ENCODE measurements at places on chromosomes 4 and X.

DNA sequence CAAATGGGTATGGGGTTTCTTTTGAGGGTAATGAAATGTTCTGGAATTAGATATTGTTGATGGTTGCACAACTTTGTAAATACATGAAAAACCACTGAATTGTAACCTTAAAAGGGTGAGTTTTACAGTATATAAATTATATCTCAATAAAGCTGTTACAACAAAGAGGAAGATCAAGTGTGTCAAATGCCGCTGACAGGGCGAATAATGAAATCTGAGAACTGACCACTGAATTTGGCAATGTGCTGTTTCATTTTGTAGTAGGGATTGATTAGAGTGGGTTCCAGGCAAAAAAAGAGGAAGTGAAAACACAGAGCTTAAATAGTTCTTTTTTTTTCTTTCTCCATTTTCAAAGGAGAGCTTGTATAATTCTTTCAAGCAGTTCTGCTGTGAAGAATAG, 161.1 kb upstream of the NAP1L5 start:
- no peak for DNase-seq

GRCh38 chr4:134408897-134409296, 207.3 kb upstream of the PABPC4L start:
- no peak for DNase-seq

DNA sequence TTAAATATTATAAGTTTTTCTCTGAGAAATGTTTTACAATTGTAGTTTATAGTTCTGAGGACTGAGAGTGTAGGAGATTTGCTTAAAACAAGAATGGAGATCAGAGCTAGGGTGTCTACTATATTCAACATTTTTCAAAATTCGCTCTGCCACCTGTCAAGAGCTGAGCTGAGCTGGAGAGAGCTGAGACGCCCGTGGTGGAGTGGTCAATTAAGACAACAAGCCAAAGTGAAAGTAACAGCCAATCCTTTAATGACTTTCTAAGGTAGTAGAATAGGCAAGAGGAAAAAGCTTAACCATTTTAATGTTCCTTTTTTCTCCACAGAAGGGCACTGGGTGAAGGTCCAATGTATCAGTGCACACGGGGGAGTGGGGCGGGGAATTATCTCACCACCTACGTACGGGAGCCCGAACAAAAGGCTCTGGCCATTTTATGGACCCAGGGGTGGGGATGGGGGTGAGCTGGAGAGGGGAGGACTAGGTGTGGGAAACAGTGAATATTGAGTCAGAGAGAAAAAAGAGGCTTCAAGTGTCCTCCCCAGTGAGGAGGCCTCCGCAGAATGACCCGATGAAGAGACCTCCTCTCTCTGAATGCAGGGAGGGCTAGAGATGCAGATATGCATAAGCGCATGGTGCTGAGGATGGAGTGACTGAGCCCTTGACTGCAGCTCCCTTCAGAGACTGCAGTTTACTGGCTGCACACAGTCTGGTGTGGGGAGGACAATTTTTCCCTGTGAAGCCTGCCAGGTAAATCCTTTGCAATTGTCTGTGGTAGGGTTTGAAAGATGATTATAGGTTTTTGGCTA, 60.8 kb downstream of the SPCS3 start:
- no peak for DNase-seq

GRCh38 chrX:137366018-137366633, 199.8 kb upstream of the ZIC3 start:
- no peak for DNase-seq

DNA sequence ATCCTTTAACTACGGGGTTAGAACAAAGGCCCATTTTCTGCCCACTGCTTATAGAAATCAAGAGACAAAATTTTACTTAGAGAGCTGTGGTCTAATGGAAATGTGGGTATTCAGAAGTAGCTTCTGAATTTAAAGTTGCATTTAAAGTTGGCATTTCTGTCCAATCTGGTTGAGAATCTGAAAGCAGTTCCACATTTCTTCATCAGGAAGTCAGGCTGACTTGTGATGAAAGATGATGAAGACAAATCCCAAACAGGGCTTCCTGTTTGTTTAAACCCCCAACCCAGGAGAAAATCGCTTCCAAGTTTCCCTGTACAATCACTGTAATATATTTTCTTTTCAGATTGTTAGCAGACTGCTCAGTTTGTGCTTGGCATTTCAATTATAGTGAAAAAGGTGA, 345.3 kb downstream of the SPRY1 start:
- no peak for DNase-seq

- no peak for DNase-seq
These were observed 23.3 kb downstream of the UCHL1 start for GRCh38 chr4:41280010-41280409.

- no peak for DNase-seq
These were observed 36.6 kb downstream of the RASSF6 start for GRCh38 chr4:73583666-73584065.

GRCh38 chr4:118396881-118397622, 44.2 kb upstream of the PRSS12 start:
- no peak for DNase-seq

GRCh38 chr4:151715881-151716280, 44.9 kb downstream of the GATB start:
- DNase-seq, result no peak

DNA sequence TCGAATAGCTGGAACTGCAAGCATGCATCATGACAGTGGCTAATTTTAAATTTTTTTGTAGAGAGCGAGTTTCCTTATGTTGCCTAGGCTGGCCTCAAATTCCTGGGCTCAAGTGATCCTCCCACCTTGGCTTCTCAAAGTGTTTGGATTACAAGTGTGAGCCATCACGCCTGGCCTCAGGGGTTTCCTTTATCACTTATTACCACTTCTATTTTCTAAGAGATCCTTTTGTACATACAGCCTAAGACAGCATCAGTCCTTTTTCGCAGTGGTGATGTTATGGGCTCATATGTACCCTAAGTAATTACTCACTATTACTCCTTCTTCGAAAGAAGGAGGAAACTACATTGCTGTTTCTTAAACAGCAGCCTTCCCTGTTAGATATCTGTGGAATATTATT, 54.1 kb upstream of the CDKN2AIP start:
- DNase-seq, result no peak

GRCh38 chr4:129821963-129822362, 726.0 kb downstream of the C4orf33 start:
- DNase-seq, result no peak

- DNase-seq, result no peak
These were observed 456.4 kb upstream of the HTR2C start for GRCh38 chrX:114127411-114128025.

DNA sequence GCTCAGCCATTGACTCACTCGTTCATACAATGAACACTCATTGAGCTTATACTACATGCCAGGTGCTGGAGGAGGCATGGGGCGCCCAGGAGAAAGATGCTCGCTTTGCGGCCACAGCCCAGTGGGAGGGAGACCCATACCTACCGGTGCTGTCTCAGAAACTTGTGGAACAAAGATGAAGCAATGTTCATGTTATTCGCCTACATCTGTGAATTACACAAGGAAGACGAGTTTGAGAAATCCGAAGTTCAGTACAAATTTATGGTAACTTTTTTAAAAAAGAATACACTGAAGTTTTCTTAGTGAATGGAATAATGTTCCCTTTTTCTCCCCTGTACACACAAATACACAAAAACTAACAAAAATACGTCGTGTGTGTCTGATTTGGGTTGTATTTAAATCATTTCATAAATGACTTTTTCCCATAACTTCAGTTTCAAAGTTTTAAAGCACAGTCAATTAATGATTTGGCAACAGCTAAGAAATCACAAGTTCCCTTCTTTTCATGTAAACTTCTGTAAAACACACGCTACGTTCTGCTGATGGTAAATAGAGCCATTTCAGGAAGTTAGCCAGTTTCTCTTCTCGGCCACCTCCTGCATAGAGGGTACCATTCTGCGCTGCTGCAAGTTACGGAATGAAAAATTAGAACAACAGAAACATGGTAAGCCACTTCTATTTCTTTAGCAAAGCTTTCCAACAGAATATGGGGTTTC, at the start of gene TLR8:
Gene TLR8 (plus strand): TSS at position 575 of the 716 bp plus-strand sequence. CDS start 87 bp downstream, at position 662.
- no peak for DNase-seq

- DNase-seq, result no peak
These were observed 29.0 kb downstream of the RTL5 start for GRCh38 chrX:72102760-72103159.

DNA sequence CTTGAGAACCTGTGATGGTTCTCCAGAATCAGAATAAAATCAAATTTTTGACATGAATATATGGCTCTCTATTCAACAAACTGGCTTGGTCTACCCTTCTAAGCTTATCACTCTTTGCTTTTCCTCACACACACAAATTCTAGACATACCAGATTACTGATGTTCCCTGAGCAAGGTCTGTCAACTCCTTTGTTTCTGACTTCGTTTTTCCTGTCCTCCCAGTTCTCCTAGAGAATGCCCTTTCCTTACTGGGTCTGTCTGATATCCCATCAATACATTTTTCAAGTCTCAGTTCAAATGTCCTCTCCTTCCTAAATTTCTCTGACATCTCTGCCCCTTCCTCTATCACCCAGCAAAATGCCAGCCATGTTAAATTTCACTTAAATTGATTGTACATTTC, 202.1 kb upstream of the IGFBP7 start:
- no peak for DNase-seq

GRCh38 chr4:68748181-68748991, 67.4 kb upstream of the UGT2B10 start:
- no peak for DNase-seq

DNA sequence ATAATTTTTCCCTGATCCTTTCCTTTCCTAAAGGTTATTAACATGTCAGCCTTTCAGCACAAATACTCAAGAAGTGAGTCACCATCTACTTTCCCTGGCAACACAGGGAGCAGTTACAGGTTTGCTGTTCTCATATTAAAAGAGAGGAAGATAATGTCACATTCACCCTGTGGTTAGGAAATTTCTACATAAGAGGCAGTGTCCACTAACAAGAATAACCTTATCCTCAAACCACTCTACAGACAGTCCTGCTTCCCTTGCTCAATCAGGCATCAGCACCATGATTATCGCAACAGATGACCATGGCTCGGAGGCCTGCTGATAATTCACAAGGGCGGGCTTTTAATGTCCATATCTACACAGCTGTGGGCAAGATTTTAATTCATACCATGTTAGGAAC, 30.9 kb downstream of the RNF150 start:
- no peak for DNase-seq

DNA sequence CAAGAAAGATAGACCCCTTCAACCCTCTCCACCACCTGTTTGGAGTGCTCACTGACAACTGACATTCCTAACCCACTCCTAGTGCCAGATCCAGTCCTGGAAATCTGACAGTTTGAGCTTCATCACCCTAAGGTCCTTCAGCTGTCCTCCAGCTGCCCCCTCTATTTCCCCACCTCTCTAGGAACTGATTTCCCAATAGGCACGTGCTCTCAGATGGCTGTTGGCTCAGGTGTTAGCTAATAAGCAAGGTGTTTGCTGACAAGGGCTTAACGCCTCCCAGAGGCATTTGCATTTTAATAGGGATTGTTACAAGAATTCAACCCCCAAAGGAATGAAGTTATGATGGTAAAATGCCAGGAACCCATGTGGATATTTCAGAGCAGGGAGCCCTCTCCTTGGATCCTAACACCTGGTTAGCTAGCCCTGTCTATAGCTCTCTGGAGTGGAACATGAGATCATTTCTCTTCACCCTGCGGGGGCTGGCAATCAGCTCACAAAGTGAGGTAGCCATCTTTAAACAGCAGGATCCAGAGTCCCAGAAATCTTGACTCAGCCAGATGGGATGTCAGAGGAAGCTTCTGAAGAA, 348.5 kb upstream of the SFRP2 start:
- no peak for DNase-seq

- no peak for DNase-seq
These were observed 59.1 kb downstream of the FAM184B start for GRCh38 chr4:17722356-17722700.

GRCh38 chr4:82688091-82688795, 110.4 kb downstream of the SCD5 start:
- no peak for DNase-seq

DNA sequence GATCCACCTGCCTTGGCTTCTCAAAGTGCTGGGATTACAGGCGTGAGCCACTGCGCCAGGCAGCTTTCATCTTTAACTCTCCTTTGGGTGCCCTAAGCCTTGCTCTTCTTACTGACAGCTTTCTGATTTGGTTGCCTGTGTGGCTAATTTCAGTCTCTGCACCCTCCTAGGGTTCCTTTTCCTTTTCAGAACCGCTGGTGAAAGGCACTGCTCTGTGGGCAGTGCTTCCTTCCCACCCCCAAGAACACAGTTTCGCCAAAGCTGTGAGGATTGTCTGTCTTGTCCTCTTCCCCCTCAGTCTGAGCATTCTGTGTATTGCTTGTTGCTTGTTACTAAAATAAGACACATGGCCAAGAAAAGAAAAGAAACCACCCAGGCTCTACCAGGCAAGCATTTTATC, 101.4 kb upstream of the FRMPD3 start:
- no peak for DNase-seq

- DNase-seq, result no peak
These were observed 90.7 kb downstream of the PALLD start for GRCh38 chr4:168587411-168588125.

- no peak for DNase-seq
These were observed 341.6 kb downstream of the FSTL5 start for GRCh38 chr4:161822174-161822573.

GRCh38 chr4:133178956-133179355, 29.9 kb downstream of the PCDH10 start:
- DNase-seq, result no peak

GRCh38 chrX:50211510-50211909, 6.9 kb downstream of the CCNB3 start:
- peak; percentile 4 for DNase-seq

DNA sequence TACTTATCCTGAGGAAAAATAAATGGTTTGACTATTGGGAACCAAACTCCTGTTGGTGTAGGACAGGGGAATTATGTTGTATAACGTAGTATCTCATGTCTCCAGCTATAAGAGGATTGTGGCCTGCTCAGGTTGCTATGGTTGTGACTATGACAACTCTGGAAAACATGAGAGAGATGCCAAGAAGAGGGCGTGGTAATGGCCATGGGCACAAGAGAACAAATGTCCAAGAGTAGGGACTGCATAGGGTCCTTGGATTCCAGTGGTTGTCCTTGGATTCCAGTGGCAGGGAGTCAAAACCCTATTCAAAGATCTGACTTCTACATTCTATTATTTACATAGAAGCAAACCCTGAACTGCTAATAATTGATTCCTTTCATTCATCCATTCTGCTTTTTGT, 6.8 kb upstream of the MOB1B start:
- no peak for DNase-seq

DNA sequence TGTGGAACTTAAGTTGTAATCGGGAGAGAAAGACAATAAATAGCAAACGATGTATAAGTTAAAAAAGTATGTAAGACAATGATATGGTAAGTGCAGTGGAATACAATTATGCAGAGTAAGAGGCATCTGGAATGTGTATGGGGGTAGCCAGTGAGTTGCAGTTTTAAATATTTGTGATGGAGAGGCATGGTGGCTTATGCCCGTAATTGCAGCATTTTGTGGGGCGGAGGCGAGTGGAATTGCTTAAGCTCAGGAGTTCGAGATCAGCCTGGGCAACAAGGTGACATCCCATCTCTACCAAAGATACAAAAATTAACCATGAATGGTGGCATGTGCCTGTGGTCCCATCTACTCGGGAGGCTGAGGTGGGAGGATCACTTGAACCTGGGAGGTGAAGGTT, 52.5 kb upstream of the WDFY3 start:
- no peak for DNase-seq

GRCh38 chr4:30763321-30763727, 43.2 kb downstream of the PCDH7 start:
- DNase-seq, result no peak

GRCh38 chr4:57943682-57944081, 833.5 kb upstream of the IGFBP7 start:
- DNase-seq, result no peak

GRCh38 chr4:20895988-20896387, 195.7 kb downstream of the PACRGL start:
- DNase-seq, result no peak
